ENCODE measurements at places on chromosomes 3 and 15. TPM values are rescaled to one million over a fixed set of nuclear protein-coding genes. Genes with fewer than 3 reads are reported as not detected.

- no peak overlapping the region for H3K27ac ChIP-seq
- H3K36me3 ChIP-seq, result no peaks in the 10 kb centered on the region
- no peaks in the 10 kb centered on the region for H3K4me1 ChIP-seq
- no peak overlapping the region for H3K4me3 ChIP-seq
- DNase-seq, result no peak
- H3K27me3 ChIP-seq, result no peaks in the 10 kb centered on the region
Measured at GRCh38 chr3:46205286-46205960, 2.7 kb downstream of the CCR1 start.

DNA sequence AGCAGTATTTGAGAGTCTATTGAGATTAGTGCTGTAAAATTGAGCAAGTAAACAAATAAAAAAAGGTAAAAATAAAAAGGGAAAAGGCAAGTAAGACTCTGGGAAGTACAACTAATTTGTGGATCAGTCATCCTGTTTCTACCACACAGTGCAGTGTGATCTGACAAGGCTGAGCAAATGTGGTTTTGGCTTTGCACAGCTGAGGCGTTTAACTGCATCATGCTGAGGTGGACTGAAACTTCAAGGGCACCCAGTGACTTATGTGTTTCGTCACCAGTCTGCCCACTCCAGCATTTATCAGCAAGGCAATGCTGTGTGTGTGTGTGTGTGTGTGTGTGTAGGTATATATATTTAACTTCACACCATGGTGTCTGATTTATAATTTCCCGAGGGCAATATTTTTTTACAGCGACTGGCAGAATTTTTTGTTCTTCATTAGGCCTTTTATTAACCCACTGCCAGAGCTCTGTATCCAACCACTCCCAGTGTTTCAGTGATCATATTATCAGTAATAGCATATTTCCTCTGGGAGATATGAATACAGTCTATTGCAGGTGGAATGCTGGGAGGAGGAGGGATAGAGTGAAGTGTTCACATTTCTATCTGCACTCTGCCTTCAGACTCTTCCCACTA, 131.5 kb upstream of the SATB1 start:
- H3K4me3 ChIP-seq, result no peak overlapping the region
- H3K27ac ChIP-seq, result no peak overlapping the region
- no peak for DNase-seq
- no peaks in the 10 kb centered on the region for H3K27me3 ChIP-seq
- H3K4me1 ChIP-seq, result no peaks in the 10 kb centered on the region

DNA sequence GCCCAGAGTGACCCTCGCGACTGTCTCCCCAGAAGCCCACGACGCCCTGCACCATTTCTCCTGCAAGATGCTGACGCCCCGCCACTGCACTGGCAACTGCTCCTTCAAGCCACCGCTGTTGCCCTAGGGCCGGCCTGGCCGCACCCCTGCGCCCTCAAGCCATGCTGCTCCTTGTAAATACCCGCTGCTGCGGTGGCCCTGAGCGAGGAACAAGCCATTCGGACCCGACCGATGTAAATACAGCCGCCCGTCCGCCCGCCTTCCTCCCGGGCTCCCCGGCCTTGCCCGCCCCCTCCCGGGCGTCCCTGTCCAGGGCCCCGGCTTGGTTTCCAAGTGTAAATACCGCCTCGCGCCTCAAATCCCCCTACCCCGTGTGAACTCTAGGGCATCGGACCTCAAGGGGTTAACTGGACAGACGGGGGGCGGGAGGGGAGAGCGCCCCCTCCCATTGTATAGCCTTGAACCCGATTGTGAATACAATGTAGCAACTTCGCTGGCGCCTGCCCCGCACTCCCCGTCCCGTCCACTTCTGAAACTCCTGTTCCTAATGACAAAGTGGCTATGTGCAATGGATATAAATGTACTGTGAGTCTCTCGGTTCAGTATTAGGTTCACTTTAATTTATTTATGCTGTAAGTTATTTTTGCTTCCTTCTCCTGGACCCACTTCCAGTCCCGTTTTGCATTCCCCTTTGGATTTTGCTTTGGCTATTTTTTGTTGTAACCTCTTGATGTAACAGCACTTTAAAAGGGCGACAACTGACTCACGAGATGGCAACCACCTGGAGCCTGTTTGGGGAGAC, 5.9 kb downstream of the RNU6-1 start:
- H3K4me3 ChIP-seq, result no peak overlapping the region
- H3K36me3 ChIP-seq, result no peaks in the 10 kb centered on the region
- H3K27ac ChIP-seq, result no peak overlapping the region

The OIP5 gene
- 22.1 TPM for total RNA-seq

The SAXO2 gene
- 28.0 TPM for total RNA-seq

Measured in testis (tissue), 5 donors.